ENCODE measurements at places on chromosomes 13 and 19.

- no peak for DNase-seq
Observed at GRCh38 chr13:43057653-43058317, 34.4 kb downstream of the DNAJC15 start.

- DNase-seq = no peak
Observed at GRCh38 chr13:36997716-36998427, 1.3 kb downstream of the ALG5 start.

DNA sequence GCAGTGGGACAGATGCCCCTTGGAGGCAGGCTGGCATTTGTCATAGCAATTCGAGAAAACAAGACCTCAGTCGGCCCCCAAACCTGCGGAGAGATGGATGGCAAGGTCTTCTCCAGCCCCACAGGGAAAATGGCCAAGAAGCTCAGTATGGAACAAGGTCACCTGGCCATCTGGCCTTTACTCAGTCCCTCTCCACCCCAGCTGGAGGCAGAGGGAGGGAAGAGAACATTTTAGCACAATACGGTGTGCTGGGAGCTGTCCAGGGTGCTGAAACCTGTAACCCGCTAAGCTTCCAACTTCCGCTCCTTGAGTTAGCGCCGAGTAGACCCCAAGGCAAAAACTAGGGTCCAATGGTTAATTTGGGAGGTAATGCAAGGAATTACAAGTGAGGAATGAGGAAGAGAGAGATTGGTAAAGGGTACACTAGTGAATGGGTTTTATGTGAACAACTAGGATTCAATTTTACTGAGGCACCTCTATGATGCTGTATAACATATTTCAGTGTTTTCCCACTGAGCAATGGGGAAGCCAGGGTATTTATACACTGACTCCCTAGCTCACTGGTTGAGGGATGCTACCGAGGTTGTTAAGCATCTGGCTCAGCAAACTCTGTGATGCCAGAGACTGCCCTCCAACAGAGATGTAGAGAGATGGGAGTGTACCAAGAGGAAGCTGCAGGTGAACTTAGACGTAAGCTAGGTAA is 64.3 kb downstream of the CACNA1A start:
- no peak for DNase-seq

DNA sequence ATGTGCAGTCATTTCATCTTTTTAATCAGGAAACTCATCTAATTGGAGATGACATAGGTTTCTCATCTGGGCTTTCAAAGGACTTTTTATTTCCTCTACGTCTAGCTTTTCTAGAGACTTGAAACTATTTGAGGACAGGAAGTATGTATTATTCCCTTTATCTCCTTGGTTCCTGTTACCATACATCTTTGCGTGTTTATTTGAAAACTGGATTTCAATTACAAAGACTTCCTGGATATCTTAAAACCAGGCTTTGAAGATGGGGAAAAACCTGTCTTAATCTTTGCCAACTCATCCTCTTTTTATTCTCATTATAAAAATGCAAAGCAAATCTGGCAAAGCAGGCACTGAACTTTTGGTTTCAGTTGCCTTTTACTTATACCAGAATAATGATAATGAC is 130.5 kb downstream of the LMO7 start:
- DNase-seq = no peak

DNA sequence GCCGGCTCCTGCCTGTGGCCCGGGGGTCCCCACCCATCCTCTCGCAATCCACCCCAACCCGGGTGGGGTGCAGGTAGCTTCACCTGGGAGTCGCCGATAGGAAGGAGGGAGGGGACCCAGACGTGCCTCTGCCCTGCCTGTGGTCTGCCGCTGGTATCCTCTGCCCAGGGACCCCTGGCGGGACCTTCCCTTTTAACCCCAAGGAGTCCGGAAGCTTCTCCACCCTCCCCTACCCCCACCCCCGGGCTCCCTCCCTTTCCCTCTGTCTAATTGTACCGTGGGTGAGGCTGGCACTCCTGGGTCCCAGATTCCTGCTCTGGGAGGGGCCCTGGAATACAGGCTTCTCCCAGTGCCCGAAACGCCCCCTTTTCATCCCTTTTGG is at the start of gene KLK10:
Gene KLK10, minus strand, starts transcription at position 166 of the 382 bp plus-strand sequence. CDS start 579 bp downstream, outside the sequence.
- DNase-seq = no peak

- no peak for DNase-seq
Observed at GRCh38 chr13:33185853-33186252, 99.7 kb downstream of the STARD13 start.

- no peak for DNase-seq
Observed at GRCh38 chr13:75763512-75763911, 127.4 kb downstream of the LMO7 start.

DNA sequence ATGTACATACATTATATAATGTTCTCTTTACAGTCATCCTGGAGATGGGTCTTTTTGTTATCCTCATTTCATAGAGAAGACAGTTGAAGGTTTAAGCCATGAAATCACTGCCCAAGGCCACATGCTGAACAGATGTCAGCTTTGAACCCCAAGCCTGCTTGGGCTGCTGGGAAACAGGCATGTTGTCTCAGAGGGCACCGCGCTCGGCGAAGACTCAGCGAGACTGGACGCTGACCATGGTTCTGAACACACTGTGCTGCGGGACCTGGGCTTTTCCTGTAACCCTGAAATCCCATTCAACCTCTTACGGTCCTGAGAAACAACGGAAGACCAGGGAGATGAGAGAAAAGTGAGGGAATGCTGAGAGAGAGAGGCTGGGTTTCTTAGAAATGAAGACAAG is 27.3 kb downstream of the LRFN3 start:
- DNase-seq = no peak

GRCh38 chr13:20375871-20376270 is 143.8 kb upstream of the GJB6 start:
- no peak for DNase-seq

GRCh38 chr19:30640252-30640965 is 268.2 kb downstream of the ZNF536 start:
- no peak for DNase-seq

GRCh38 chr13:62185631-62186255 is 770.1 kb upstream of the PCDH20 start:
- DNase-seq = peak; percentile 0

DNA sequence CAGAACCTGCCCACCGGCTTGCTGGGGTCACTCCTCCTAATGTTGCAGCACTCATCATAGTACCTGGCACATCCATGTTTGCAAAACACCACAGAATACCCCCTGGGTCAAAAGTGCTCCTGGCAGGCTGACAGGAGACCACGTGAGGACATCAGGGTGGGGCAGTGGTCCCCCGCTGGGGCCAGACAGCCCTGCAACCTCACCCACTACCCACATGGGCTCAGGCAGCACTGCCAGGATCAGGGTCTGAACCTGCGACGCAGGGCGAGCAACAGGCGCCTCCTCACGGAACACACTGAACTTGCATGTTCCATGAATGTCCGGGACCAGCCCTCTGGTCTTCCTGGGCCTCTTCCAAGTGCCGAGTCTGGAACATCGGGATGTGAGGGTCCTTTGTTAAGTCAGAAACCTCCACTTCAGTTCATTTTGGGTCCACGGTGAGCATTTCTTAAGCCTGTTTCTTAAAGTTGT is 1.4 kb upstream of the SLC7A9 start:
- DNase-seq = no peak

DNA sequence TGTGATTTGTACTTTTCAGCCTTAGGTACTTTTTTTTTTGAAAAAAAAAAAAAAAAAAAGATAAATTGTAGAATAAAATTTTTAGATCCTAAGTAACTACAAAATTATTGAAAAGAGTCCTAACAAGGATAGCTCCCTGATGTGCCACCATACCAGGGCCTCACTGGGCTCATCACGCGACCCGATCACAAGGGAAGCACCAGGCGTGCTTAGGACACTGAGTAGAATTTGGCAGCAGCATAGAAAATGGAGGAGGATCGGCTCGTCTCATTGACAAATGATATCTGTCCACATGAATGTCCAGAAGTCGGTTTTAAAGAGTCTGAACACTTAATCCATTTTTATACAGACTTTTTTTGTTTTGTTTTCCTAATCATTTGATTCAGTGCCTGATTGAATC is 179.0 kb downstream of the STK24 start:
- no peak for DNase-seq

GRCh38 chr19:49988433-49988832 is 27.5 kb upstream of the SIGLEC11 start:
- no peak for DNase-seq

DNA sequence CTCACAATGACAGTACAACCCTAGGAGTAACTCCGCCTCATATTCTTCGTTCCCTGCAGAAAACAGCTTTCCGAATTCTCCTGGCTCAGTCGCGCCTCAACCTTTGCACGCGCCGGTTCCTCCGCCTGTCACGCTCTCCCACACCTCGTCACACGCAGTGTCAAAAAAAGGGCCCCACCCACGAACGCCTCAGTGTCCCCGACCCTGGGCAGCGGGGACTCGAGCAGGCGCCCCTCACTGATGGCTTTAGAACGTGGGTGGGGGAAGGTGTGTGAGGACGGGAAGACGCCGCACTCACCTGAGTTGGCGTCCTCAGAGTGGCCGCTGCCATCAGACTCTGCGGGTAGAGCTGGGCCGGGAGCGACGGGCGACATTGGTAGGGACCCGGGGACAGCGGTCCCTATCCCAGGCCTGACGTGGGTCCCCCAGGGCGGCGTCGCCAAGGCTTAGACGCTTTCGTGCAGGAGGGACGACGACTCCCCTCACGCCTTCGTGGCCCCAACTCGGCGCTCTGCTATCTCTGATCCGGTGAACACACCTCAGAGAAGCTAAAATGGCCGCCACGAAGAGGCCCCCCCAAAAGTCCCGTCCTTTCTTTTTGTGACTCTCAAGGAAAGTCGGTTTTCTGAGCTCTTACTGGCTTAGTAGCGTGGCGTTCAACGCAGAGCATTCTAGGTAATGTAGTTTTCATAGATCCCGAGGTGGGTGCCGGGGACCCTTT is at the start of gene ZNF154:
Gene ZNF154, minus strand, starts transcription at position 564 of the 721 bp plus-strand sequence. Its CDS starts 233 bp downstream, at position 331.
- DNase-seq = no peak

DNA sequence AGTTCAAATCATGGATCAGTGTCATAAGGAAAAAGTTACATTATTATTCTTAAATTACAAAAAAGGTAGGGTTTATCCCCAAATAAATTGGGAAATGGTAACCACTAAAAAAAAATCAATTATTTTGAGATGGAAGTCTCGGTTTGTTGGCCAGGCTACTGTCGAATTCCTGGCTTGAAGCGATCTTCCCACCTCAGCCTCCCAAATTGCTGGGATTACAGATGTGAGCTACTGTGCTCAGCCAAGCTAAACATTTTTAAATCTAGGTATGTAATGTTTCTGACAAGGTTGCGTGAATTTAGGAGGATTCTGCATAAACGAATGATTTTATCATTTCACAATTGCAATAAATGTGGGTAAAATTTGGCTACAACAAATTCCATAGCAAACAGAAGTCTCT is 2.0 kb downstream of the NAA16 start:
- DNase-seq = no peak

GRCh38 chr13:88623150-88623549 is 952.0 kb downstream of the SLITRK5 start:
- DNase-seq = no peak

- no peak for DNase-seq
Observed at GRCh38 chr13:26266311-26266710, 12.4 kb downstream of the CDK8 start.

GRCh38 chr13:99176309-99177276 is 24.1 kb upstream of the UBAC2 start:
- DNase-seq = peak; percentile 69

GRCh38 chr13:95628488-95628887 is 16.0 kb downstream of the DZIP1 start:
- no peak for DNase-seq

GRCh38 chr19:54030895-54031586 is 32.7 kb downstream of the VSTM1 start:
- no peak for DNase-seq

- no peak for DNase-seq
Observed at GRCh38 chr13:110888390-110888789, 26.5 kb downstream of the ANKRD10 start.

- DNase-seq = no peak
Observed at GRCh38 chr19:38831142-38831605, 420 bp downstream of the ECH1 start.

DNA sequence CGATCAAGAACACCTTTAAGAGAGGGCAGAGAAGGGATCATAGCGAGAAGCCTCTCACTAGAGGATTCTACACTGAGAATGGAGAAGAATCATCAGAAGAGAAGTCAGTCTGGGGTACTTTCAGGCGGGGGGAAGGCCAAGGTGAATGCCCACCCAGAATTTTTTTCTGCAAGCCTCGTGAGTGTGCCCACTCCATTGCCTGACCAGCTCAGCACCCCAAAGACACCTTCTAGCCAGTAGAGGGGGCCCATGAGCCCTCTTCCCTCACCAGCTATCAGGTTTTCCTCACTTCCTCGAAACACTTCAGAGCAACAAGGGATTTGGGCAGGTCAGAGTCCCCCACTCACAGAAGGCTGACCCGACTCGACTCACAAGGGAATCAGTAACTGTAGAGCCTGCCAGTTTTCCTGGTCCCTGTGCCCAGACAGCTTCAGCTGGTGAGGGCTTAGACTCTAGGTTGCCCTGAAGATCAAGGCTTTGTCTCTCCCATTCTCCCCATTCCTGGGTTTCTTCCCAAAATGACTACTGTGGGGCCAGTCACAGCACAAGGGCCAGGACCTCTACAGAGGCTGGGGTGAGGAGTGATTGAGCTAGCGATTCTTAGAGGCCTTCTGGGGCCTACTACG is 18.4 kb downstream of the NLRP13 start:
- DNase-seq = no peak
